ENCODE measurements at places on chromosomes 6 and 20. TPM values are rescaled to one million over a fixed set of nuclear protein-coding genes. Genes with fewer than 3 reads are reported as not detected.

DEFB126 gene
- total RNA-seq: not detected

TNFRSF6B gene
- not detected for total RNA-seq

SPATA25 gene
- total RNA-seq: 0.52 TPM

MAS1 gene
- total RNA-seq: not detected

SYNDIG1 gene
- total RNA-seq: not detected

PPARD gene
- 22.7 TPM for total RNA-seq

PRDM13 gene
- not detected for total RNA-seq

TINAG gene
- not detected for total RNA-seq

CAGE1 gene
- not detected for total RNA-seq

GPLD1 gene
- total RNA-seq: 0.22 TPM

GTPBP2 gene
- 51.6 TPM for total RNA-seq

FLRT3 gene
- total RNA-seq: 0.27 TPM

GGTLC1 gene
- not detected for total RNA-seq

TSPO2 gene
- not detected for total RNA-seq

LMBRD1 gene
- 25.2 TPM for total RNA-seq

OR2J3 gene
- not detected for total RNA-seq

PTPRK gene
- 71.7 TPM for total RNA-seq

SNRPB2 gene
- total RNA-seq: 171 TPM

GRCh38 chr6:54294965-54295532, 13.2 kb upstream of the TINAG start:
- no peak for DNase-seq

- no peak for DNase-seq
These were observed 915 bp downstream of the PRRC2A start for GRCh38 chr6:31621320-31621939.

DNA sequence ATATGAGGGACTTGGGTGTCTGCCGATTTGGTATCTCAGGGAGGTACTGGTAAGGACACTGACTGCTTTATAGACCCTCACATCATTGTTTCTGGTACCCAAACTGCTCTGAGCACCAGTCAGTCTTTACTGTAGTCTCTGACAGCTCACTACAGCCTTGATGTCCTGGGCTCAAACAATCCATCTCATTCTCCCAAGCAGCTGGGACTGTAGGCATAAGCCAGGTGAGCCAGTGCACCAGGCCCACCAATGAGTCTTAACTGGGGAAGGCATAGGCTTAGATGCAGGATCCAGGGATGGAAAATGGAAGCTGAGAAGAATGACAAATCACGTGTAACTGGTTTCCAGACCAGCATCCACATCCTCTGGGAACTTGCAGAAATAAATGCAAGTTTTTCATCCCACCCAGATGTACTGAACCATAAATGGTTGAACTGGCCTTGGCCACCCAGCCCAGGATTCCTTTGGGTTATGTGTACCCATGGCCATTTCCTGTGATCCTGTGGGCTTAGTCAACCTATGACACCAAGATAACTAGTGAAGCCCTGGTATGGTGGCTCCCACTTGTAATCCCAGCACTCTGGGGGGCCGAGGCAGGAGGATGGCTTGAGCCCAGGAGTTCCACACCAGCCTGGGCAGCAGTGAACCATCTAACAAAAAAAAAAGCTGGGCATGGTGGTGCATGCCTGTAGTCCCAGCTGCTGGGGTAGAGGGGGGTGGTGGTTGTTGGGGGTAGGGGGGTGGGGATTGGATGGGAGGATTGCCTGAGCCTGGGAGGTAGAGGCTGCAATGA, 5.8 kb downstream of the TUBB start:
- DNase-seq: peak; percentile 93

- DNase-seq: peak; percentile 32
These were observed 109.0 kb downstream of the ZFP64 start for GRCh38 chr20:52082612-52083011.

DNA sequence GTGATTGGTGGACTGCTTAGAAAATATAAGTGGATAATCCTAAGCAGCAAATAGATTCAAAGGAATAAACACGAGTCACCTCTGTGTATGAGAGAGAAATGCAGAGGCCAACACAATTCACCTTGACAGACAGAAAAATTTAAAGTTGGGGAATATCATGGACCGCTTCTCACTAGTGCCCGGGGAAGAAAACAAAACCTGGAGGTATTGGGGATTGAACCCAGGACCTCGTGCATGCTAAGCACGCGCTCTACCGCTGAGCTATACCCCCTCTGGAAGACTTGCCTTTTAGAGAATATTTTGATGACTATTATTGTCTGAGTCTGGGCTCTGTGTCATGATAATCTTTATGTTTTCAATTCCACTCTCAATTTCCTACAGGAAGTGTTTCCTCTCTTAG, 111.9 kb downstream of the TRIM27 start:
- DNase-seq: peak; percentile 48

DNA sequence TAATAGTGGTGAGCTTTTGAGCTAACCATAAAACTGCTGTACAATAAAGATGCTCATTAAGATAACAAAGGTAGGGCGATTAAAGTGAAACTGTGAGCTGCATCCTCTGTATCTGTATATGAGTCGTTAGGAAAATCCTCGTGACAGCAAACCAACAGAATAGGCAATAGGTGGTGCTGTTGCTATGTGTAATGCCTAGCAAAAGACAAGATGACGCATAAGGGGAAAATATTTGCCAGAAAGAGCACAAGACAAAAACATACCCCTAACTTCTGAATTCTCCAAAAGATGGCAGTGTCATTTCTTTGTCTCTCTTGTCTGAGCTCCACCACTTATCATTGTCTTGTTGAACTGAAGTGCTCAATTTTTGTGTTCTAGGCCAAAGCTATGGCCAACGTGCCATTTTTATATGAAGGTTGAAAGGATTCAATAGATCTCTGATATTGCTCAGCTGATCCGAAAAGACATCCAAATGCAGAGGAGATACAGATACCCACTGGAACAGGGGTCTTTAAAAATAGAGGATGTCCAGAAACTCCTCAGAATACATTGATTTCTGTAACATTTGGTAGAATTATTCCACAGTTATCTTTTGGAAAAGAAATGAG, 56.3 kb upstream of the ANKEF1 start:
- peak; percentile 95 for DNase-seq

GRCh38 chr6:115720900-115721299, 339.8 kb downstream of the FRK start:
- DNase-seq: no peak

DNA sequence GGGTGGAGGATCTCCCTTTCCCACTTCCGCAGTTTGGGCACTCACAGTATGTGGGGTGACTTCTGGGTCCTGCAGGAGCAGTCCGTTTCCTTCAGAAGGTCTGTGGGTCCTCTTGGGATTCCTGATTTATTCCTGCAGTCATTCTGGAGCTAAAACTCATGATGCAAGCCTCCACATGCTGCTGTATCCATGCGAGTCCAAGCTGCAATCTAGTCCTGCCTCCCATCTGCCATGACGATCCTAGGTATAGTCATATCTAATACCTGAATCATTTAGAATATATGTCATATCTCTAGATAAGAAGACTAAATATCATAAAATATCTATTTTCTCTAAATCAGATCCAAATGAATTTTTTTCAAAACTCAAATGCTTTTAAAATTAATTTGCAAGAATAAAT, 103.4 kb upstream of the AHI1 start:
- no peak for DNase-seq

DNA sequence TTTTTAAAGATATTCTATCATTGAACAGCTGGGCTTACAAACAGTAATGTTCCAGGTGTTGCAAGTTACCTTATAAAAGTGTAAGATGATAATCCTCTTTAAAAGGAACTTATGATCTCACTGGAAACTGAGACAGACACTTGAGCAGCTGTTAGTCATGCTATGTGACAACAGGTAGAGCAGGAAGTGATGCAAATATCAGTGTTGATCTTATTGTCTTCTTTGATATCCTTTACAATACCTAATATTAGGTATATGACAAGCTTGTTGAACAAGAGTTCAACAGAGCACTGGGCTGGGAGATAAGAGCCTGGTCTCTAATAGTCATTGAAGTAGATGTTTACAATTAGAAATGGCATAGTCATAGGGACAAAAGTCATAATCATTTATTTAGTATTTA, 150.0 kb downstream of the UBE3D start:
- no peak for DNase-seq

GRCh38 chr6:5115168-5115567, 30.0 kb downstream of the PPP1R3G start:
- DNase-seq: no peak

DNA sequence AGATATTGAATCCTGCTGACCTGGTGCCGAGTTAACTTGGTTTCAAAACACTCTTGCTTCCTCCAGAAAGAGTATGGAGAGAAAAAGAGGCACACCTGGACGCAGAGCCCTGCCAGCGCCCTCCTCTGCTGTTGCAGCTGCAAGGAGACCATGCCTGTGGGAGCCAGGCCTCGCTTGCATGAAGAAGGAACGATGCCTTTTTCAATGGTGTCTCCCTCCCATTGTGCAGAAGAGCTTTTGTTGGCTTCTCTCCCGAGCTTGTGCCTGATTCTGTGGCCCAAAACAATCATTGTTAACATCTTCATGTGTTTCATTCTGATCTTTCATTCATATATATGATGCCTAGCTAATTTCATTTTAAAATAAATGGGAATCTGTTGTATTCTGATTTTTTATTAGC, 98.1 kb downstream of the FAM120B start:
- DNase-seq: no peak

DNA sequence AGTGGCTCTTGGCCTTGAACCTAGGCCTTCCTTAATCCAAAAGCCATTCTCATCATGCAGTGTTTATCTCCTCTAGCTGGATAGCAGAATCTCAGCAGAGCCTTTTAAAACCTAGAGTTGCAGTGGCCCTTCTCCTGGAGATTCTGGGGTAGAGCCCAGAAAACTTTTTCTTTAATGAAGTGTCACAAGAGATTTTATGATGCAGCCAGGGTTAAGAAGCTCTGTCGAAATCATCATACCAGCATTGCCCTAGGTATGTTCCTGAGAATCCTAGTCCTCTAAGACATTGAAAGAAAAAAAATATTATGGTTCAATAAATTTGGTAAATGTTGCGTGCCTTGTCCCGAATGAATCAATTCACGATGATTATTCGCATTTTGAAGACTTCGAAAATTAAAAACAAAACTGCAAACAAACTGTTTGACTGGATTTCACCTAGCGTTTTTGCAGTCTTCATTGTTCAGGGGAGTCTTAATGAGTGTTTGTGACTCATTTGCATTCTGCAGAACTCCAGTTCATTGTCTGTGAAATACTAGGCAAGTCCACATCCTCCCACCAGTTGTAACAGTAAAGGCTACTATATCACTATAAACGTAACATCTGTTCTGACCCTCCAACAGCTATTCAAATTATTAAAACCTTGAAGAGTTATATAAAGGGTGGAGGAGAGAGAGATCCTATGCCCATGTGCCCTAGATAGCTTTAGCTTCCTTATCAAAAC, 198.6 kb downstream of the UST start:
- DNase-seq: peak; percentile 32

DNA sequence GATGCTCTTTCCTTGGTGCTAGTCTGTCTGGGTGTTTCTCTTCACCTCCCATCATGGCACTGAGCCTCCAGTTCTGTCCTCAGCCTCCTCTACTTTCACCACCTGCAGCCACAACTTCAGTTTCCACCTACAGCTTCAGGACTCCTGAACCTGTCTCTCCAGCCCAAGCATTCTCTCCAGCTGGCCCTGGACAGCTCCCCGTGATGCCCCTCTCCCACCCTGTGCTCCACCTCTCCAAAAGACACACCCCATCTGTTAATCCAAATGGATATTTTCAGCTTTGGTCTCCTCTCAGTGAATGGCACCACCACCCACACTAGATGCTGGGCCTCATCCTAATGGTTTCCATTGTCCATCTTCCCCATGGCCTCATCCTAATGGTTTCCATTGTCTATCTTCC, 79.5 kb upstream of the NEDD9 start:
- no peak for DNase-seq

DNA sequence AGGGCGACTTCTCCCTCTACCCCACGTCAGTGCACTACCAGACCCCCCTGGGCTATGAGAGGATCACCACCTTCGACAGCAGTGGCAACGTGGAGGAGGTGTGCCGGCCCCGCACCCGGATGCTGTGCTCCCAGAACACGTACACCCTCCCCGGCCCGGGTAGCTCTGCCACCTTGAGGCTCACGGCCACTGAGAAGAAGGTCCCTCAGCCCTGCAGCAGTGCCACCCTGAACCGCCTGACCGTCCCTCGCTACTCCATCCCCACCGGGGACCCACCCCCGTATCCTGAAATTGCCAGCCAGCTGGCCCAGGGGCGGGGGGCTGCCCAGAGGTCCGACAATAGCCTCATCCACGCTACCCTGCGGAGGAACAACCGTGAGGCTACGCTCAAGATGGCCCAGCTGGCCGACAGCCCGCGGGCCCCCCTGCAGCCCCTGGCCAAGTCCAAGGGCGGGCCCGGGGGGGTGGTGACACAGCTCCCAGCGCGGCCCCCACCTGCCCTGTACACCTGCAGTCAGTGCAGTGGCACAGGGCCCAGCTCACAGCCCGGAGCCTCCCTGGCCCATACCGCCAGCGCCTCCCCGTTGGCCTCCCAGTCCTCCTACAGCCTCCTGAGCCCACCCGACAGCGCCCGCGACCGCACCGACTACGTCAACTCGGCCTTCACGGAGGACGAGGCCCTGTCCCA, 57.5 kb upstream of the TMEM181 start:
- no peak for DNase-seq

- peak; percentile 75 for DNase-seq
These were observed 35.0 kb downstream of the FOXF2 start for GRCh38 chr6:1424306-1424927.

DNA sequence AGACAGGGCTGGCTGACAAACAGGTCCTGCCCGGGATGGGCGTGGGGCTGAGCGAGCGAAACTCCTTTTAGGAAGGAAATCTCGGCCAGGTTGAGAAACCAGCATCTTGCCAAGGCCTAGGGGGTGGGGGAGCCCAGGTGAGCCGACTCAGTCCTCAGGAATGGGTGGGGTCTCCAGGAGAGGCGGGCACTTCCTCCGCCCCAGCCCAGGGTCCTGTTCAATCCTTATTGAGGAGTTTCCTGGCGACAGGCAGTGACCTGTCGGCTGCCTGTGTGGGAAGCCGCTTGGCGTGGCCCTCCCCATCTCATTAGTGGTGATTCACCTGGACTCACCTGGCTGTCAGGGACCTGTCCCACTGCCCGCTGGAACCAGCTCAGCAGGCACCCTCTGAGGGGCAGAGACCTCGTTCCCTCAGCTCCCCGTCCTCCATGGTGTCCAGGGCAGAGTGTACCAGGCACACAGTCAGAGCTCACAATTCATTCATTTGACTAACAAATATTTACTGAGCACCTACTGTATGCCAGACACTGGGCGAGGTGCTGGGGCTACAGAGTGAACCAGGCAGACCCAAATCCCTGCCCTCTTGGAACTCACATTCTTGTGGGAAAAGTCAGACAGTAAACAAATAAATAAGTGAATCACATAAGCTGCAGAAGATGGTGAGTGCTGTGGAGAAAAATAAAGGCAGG, 51.1 kb downstream of the FGD2 start:
- peak; percentile 67 for DNase-seq

- DNase-seq: no peak
These were observed 658 bp downstream of the HTR1B start for GRCh38 chr6:77462359-77463307.

- no peak for DNase-seq
These were observed 22.6 kb downstream of the GHRH start for GRCh38 chr20:37238935-37239451.

- DNase-seq: peak; percentile 44
These were observed 167.6 kb upstream of the CST7 start for GRCh38 chr20:24781418-24781980.

- DNase-seq: peak; percentile 82
These were observed 195.5 kb downstream of the JARID2 start for GRCh38 chr6:15441215-15441868.
